AG04449 (cell line): ENCODE measurements at places on chromosomes 1 and 21.

GRCh38 chr1:26541816-26542711, 12.5 kb downstream of the RPS6KA1 start:
- no peak for DNase-seq

DNA sequence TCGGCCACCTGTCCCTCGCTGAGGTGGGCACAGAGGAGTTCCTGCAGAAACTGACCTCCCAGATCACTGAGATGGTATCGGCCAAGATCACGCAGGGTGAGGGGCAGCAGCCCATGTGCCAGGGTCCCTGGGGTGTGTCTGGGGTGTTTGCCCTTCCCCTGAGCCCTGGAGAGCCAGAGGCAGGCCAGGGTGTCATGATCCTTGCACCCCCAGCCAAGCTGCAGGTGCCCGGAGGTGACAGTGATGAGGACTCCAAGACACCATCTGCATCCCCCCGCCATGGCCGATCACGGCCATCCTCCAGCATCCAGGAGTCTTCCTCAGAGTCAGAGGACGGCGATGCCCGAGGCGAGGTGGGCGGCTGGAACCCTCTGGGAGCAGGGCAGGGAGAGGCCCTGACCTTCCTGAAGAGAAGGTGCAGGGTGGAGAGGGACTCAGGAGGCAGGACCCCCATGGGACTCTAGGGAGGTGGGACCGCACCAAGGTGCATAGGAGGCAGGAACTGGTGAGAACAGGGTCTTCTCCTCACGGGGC, 69.5 kb downstream of the TRIM11 start:
- DNase-seq: no peak

DNA sequence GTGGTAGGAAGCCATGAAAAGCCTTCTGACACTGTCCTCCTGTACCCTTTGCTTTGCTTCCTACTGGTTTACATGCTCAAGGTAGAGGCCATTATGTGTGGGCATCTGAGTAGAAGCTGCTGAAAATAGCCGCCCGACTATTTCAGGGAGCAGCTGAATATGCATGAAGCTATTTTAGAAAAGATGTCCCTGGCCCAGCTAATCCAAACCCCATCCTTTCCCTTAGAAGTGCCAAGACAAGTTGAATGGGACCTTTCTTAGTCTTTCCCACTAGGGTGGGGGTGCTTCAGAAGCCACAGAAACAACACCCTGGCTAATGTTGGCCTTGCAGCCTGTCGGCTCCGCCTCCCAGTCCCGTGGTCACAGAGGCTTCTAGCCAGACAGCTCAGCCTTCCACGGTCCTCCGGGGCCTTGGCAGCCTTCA, 205.1 kb upstream of the EDN2 start:
- DNase-seq: no peak

GRCh38 chr21:36902793-36903192, 63.7 kb downstream of the HLCS start:
- DNase-seq: no peak

GRCh38 chr1:5811419-5811818, 180.8 kb downstream of the NPHP4 start:
- DNase-seq: no peak

GRCh38 chr1:225437710-225438437, 10.0 kb upstream of the LBR start:
- no peak for DNase-seq

GRCh38 chr1:29123053-29123886, 433 bp downstream of the TMEM200B start:
- no peak for DNase-seq

GRCh38 chr1:44436401-44437106, 31.5 kb downstream of the RNF220 start:
- no peak for DNase-seq

DNA sequence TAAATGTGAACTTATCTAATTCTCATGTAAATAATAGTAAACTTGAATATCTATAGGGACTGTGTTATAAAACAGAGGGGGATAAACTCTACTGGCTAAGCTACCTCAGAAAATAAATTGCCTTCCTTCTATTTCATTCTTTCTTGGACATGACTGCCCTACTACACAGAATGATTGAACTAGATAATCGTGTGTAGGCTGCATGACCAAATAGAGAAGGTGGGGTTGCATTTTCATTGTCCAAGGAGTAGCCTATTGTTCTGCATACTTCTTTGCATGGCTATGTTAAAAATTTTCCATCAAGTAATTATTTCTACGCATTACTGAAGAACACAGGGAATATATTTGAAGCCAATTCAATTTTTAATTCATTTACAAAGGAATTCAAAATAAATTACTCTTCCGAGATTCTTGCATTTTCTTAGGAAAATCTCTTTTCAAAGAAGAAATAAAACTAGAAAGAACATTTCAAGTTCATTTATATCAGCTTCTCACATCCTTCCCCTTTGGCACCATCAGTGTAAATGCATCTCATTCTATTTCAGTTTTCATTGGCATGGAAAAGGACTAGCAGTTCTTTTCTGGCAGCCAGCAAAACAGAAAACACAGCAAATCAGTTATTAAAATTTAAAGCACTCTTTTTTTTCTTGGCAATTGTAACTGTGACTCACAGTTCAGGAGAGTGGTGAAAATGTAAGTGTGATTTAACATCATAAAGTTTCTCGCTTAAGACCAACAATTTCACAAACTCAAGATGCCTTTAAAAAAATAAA, 714.7 kb downstream of the NCAM2 start:
- peak; percentile 49 for DNase-seq

DNA sequence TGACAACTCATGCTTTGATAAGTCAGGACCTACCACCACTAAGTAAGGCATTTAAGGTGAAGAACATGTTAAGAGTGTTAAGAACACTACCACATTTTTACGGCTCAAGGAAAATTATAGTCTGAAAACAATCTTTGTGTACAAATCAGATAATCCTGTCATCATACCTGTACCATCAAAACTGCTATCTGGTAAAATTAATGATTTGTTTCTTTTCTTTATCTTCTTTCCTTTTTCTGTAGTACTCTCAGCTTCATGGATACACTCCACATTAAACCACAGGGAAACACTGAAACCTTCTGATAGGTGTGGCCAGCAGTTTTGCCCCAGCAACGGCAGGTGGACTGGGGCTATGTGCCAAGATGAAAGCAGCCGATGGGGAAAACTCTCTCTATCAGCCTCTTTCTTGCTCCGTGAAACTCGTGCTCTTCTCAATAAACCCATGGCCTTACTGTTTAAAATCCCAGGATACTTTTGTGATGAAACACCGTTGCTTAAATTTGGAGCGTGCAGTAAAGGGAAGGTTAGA, 75.1 kb downstream of the LYST start:
- DNase-seq: no peak

- DNase-seq: peak; percentile 82
Measured at GRCh38 chr21:24045775-24046215, 1561.5 kb downstream of the MRPL39 start.

DNA sequence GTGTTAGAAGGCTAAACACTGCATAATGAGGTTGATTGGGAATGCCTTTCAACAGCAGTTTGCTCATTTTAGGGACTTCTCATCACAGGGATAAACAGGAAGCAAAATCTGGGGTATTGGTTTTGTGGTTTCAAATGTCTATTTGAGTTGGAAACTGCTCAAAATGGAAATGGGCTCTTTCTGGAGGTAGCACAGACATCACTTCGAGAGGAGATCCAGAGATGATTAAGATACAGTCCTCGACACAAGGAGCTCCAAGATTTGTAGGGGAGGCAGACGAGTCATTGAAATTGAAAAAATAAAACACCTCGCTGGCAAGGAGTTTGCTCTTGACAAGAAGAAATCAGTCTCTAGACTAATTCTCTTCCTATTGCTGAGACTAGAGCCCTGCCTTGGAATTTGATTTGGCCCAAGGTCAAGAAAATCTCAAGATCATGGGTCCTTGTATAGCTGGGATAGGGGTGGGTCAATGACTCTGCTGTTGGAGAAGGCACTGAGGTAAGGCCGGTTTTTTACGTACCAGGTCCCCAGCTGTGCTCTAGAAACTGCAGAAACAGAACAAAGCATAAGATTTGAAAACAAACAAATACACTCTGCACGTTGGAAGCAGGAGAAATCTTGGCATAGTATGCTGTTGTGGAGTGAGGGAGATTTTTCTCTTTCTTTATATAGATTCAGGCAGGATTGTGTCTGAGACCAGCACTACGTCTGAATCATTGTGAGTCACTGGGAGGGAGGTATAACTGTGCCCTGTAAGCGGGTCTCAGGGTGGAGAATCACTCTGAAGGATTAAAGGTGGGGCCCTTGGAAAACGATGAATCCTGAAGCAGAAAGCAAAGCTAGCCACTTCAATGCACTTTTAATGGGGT, 17.7 kb upstream of the KLHDC8A start:
- DNase-seq: no peak

DNA sequence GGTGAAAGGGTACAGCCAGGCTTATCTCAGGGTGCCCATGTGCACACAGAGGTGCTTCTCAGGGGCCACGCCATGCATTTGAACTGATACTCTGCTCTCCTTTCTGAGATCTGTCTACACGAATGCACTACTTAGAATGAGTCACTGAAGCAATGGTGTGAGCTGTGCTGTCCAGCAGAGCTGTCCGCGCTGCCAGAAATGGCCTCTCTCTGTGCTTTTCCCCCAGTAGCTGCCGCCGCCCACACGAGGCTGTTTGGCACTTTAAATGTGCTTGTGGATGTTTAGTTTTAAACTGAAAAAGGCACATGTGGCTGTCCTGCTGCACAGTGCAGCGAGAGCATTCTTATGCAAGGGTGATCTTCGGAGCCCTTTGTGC, 87.1 kb upstream of the COL6A1 start:
- no peak for DNase-seq

GRCh38 chr1:155671750-155672149, 16.8 kb downstream of the YY1AP1 start:
- no peak for DNase-seq

DNA sequence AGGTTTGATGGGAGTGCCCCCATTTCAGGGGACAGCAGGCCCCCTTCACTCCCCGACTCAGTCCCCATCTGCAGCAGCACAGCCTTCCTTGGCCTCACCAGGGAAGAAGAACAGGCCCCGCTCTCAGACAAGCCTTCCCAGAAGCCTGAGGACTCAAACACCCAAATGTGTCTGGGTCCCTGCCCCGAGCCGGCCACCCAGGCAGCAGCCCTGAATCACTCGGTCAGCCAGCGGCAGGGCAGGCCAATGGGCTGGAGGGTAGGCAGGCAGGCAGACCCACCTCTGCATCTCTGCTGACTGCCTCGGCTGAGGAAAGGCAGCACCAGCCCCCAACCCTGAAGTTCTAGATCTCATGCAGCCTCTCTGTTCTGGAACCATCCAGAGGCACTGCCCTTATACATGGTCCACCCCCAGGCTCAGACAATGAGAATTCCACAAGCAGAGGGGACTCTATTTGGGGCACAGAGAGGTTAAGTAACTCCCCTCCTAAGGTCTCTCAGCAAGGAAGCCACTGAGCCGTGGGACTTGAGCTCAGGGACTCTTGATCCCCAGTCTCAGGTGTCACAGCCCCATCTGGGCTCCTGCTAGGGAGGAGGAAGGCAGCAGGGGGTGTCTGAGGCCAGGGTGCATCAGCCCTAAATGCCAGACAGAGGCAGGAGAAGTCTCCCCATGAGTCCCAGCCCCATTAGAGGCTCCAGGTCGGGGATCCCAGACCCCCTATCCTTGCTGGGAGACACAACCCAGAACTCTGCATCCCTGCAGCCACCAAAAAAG, 33.2 kb upstream of the RUNX3 start:
- no peak for DNase-seq

DNA sequence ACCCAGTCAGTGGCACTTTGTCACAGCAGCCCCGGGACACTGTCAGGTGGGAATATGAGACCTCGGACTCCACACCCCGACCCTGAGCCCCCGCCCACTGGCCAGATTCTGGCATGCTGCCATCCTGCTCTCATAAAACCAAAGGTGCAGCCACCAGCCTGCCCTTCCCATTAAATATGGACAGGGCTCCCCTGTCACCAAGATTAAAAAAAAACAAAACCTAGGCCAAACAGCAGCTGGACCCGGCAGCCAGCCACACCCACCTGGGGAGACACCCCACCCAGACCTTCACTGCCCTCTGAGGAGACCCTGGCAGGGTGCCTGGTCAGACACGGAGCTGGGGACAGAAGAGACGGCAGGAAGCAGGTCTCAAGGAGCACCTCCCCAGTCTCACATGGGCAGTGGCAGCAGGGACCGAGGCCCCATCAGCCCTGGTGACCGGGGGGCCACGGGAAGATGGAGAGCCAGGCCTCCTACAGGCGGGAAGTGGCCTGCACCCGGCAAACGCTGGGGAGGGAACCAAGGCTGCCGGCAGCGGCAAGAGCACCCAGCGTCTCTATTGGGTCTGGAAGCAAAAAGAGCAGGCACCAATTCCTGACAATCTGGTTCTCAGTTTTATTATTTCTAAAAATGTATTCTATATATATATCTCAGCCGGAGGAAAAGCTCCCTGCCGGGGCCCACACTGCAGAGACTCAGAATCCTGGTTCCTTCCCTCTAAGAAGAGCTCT, 61.9 kb downstream of the ACOT7 start:
- DNase-seq: no peak

DNA sequence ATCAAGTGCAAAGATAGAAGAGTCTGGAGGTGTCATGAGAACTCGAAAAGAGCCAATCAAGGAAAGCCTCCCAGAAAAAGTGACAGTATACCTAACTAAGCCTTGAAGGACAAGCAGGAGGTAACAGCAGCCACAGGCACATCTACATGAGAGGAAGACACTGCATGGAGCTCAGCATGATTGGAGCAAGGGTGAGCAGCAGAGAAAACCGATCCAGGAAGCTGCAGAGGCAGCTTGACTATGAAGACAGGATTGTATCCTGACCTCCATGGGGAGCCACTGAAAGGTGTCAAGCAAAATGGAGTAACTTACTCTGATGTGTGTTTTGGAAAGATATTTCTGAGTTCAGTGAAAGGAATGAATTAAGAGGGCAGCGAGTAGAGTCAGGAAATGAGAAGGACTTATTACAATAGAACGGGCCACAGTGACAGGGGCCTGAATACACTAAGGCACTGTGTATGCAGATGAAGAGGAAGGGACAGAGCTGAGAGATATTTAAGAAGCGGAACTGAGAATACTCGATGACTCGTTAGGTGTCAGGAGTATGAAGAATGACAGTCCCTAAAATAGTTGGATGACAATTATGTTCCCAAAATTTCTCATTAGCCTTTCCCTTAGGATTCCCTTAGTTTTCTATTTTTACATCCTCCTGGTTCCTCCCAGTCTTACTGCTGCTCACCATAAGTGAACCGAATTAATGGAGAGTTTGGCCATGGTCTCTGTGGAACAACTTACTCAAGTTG, 139.3 kb upstream of the NFIA start:
- DNase-seq: no peak

DNA sequence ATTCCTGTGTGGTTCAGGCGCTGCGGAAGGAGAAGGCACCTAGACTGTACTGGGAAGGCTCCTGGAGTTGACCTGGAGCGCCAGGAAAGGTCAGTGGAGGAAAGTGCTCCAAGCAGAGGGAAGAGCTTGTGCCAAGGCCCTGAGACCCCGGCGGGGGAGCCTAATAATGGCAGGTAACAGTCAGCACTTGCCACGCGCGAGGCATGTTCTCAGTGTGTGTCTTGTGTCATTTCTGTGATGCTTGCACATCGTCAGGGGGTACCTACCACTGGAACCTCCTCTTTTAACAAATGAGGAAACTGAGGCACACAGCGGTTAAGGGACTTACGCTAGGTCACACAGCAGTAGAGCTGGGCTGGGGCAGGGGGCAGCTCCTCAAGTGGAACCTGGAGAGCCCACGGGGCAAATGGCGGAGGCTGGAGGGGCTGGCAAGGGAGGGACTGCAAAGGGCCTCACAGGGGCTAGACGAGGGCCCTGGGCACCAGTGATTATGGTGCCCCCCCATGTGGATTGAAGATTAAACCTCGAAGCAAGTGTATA, 976 bp upstream of the BMP8B start:
- no peak for DNase-seq

GRCh38 chr1:93808871-93809270, 70.1 kb downstream of the DNTTIP2 start:
- no peak for DNase-seq
